ENCODE measurements at places on chromosomes 2 and 18.

DNA sequence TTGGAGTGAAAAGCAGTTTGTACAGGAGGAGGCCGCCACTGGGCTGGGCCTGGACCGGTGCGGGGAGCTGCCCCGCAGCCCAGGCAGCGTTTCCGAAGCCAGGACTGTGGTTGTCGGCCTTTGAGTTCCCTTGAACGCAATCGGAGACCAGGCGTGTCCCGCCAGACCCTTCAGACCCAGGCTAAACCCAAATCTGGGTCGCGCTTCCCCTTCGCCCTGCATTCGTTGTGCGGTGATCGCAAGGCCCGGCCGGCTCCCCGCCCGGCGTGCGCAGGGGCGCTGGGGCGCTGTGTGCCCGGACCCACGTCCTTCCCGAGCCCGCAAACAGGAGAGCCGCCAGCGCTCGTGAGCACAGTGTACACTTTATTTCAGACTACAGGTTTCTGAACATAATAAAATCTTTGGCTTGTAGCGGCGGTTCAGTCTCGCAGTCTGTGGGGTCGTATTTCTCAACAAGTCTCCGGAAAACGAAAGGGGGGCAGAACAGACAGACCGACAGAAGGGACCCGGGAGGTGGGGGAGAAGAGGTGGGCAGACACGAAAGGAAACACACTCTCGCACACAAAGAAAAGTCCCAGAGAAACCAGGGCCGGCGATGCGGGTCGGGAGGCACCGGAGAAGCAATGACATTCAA, 5.5 kb downstream of the EN1 start:
- DNase-seq: no peak

- no peak for DNase-seq
Measured at GRCh38 chr2:166472332-166472731, 21.7 kb downstream of the SCN7A start.

- DNase-seq: no peak
Measured at GRCh38 chr2:19195661-19196060, 162.8 kb downstream of the OSR1 start.

- DNase-seq: no peak
Measured at GRCh38 chr2:84457686-84458085, 1.4 kb downstream of the SUCLG1 start.

DNA sequence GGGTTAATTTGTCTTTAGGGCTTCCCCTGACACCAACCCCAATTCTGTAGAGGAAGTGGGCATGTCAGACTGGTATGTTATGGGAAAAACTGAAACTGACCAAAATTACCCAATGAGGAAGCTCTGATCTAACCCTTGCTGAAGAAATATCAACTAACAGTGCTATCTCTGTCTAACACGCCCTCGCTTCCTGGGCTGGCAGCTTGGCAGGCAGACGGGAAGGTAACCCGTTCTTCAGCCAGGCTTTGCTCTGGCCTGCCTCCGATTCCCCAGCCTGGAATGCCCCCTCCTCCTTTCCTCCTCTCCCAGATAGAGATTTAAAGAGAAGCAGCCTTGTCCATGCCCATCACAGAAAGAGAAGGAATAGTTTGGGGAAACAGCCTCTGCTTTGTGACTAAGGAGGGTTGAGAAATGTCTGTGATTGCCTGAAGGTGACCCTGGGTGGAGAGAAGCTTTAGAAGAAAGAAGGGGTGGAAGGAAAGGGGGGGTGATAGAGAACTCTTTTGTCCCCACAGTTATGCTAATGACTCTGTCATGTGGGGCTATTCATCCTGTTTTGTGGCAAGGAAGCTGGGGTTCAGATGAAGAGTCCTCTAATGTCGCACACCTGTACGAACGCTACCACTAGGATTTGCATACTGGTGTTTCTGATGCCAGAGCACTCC, 15.4 kb downstream of the HK2 start:
- no peak for DNase-seq

DNA sequence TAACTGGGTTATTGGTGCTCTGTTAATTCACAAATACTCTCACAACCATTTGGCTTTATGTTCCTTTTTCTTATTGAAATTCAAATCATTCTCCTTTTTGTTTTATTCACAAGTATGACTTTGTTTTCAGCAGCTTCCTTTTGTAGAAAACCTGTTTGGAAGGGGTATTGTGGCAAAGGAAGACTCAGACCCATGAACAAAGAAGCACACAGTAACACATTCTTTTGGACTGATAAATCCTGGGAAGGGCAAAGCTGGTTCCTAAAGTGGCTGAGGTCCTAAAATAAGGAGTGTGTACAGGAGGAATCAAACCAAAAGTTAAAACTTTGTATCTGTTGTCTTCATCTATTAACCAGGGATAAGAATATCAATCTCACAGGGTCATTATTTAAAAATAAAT, 374.7 kb upstream of the FIGN start:
- DNase-seq: no peak

DNA sequence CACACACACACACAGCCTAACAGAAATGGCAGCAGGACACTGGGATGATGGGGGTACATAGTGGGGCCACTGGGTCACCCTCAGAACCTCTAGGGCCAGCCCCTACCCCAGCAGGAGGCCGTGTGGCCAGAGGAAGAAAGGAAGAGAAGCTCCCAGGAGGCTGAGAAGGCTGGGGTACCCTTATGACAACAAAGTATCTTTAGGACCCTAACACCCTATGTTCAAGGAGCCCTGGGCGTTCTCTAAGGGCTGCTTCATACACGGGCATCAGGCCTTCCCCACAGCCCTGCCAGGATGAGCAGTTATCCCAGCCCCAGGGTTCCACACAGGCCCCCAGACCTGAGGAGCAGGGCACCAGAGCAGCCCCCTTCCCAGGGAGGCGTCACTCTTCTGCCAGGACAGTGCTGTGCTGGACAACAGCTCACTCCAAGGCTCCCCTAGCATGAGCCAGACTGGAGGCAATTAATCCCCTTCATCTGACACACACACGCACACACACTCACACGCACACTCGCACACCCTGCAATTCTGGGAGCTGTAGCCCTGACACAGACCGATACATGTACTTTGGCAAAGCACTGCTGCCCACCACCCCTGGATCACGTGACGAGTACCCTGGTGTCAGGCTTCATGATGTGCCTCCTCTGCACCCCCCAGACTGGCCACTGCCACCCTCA, 163.6 kb downstream of the TNS1 start:
- no peak for DNase-seq

- no peak for DNase-seq
Measured at GRCh38 chr2:154256136-154256535, 384.4 kb downstream of the GALNT13 start.

- DNase-seq: no peak
Measured at GRCh38 chr2:205176546-205176945, 505.8 kb upstream of the NRP2 start.

GRCh38 chr2:24539258-24539657, 48.2 kb downstream of the NCOA1 start:
- DNase-seq: no peak

DNA sequence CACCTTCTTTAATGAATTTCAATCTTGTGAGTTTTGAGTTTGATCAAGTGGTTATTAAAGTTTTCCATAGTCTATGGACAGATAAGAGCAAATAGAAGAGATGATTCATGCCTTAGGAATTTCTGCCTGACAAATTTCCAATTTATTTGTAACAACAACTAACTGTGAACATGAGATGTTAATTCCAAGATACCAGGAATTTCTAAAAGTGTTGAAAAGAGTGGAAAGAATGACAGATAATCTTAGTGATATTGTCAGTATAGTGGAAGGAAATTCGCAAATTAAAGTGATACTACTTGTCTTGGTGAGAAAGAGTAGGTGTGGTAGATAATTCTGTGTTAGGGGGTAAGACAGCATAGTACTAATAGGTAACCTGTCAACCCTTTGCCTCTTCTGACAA, 82.4 kb downstream of the AGPS start:
- DNase-seq: no peak

DNA sequence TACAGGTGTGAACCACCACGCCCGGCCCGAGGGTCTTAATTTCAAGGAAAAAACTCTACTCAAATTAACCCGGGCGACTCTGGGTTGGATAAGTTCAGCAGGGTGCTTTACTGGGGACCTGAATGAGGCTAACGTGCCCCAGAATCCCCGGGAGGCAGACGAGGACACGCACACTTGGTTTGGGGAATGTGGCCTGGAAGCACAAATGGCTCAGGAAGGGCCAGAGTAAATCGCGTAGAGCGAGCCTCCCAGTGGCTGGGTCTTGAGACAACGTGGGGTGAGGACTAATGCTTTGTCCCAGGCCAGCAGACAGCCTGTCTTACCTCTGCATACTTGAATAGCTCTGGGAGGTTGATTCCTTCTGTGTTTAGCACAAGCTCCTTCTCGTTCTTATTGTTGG, 75.8 kb downstream of the POLR1A start:
- no peak for DNase-seq

- no peak for DNase-seq
Measured at GRCh38 chr2:122007577-122007976, 252.1 kb downstream of the TSN start.

DNA sequence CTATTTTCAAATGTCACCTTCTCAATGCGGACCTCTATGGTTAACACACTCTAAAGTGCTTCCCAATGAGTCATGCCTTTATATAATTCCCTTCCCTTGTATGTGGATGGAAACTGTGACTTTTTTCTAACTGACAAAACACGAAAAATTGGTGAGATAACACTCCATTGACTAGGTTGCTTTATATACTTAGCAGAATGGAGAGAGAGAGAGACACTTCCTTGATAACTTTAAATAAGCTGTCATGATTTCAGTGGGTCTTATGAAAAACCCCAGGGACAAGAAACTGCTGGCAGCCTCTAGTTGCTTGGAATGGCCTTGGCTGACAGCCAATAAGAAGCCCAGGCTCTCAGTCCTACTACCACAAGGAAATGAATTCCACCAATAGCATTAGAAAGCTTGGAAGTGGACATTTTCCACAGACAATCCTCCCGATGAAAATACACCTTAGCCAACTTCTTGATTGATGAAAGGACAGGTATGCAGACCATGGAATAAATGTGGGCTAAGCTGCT, 322.2 kb downstream of the ZNF804A start:
- no peak for DNase-seq

GRCh38 chr2:119290859-119291587, 67.4 kb downstream of the STEAP3 start:
- peak; percentile 33 for DNase-seq

- no peak for DNase-seq
Measured at GRCh38 chr2:30293303-30293921, 62.1 kb downstream of the LBH start.

DNA sequence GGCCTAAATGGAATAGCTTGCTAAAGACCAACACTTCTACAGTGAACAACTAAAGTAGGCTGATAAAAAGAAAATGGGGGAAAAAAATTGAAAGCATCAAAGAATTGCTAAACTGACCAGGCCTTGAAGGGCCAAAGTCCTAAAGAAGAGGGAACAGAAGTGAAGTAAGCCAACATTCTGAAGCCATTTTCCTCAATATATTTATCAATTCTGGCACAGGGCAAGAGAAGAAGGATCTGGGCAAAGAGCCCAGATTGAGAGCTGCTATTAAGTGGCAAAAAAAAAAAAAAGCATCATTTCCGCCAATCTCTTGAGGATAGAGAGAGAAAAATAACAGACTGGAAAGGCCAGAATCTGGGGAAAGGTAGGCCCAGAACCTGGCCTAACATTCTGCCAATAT, 25.7 kb downstream of the FANCL start:
- no peak for DNase-seq

- no peak for DNase-seq
Measured at GRCh38 chr2:26245810-26246209, 1.1 kb downstream of the HADHB start.

DNA sequence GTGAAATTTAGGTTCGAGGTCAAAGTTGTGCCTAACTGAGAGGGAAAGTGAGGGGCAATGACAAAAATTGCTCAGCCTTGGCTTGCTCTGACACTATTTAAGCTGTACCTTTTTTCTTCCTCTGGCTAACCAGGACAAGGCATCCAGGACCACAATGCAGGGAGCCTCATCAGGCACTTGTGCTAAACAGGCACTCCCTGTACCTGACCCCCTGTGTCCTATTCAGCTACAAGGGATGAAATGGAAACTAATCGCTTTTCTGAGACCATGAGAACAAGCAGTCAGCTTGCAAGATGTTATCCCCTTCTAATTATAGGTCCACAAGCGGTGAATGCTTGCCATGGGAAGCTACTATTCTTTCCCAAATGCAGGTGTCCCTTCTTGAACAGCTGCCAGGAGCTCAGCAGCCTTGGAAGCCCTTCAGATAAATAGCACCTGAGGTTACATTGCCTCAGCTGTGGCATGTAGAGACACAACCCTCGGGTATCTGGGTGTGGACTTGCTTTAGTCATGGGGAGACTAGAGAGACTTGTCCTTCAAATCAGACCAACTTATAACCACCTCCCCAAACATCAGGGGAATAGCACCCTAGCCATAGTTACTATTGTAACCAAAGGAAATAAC, 19.1 kb upstream of the ITGA6 start:
- DNase-seq: no peak

DNA sequence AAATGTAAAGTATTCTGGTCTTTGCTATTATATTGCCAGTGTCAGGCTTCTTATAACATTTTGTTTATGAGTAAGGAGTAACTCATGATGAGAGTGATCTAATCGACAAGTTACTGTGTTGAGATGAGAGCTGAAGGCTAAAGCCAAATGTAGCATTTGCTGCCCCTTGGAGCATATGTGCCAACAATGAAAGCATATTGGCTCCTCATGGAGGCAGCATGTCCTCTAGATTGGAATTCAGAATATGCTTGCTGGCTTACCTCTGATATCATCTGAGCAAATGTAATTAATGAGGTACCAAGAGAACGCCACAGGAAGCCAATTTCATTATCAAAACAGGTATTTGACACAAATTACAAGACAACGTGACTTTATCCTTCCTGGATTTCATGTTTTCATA, 781.1 kb upstream of the FSHR start:
- DNase-seq: no peak

DNA sequence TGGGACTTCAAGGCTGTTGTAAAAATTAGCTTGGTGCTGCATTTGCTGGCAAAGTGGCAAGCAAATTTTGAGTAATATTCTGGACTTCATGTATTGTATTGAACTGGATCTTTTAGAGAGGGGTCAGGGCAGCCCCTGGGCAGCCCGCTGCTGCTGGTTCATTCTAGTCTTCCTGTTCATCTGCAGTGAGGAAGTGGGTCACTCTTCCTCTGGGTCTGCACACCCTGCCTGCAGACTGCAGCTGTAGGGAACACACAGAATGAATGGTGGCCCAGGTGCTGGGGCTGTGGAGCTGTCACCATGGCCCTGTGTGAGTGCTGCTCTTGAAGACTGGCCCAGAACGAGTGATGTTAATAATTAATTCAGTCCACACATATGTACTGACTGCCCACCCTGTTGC, 9.4 kb downstream of the SH3RF3 start:
- no peak for DNase-seq

DNA sequence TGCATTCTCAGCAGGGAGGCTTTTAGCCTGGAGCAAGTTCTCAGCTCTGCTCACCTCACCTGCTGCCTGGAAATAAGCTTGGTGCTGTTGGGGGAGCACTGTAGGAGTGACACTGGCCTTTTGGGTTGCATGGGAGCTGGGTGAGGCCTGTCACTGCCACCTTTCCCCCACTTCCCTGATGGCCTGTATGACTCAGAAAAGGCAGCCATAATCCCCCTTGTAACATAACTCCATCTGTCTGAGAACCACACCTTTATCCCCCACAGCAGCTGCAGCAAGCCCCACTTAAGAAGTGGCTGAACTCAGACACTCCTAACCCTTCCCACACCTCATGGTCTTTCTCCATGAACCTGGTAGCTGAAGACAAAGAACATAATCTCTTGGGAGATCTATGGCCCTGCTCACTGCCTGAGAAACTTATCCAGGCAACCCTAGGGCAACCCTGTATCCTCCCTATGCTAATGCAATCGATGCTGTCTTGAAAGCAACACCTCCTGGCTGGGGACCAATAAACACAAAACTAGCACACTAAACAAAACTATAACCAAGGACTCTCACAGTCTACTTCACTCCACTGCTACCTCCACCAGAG, 258.9 kb upstream of the OSR1 start:
- no peak for DNase-seq

- DNase-seq: no peak
Measured at GRCh38 chr2:55012672-55013484, 37.4 kb downstream of the RTN4 start.

Data from activated T-helper 1 cell treated with anti-CD3 and anti-CD28 coated beads, Interleukin-2, amount 50 U/mL, for 16 hours (primary cell).